ENCODE measurements at places on chromosomes 13 and 19. TPM values are rescaled to one million over a fixed set of nuclear protein-coding genes. Genes with fewer than 3 reads are reported as not detected.

DNA sequence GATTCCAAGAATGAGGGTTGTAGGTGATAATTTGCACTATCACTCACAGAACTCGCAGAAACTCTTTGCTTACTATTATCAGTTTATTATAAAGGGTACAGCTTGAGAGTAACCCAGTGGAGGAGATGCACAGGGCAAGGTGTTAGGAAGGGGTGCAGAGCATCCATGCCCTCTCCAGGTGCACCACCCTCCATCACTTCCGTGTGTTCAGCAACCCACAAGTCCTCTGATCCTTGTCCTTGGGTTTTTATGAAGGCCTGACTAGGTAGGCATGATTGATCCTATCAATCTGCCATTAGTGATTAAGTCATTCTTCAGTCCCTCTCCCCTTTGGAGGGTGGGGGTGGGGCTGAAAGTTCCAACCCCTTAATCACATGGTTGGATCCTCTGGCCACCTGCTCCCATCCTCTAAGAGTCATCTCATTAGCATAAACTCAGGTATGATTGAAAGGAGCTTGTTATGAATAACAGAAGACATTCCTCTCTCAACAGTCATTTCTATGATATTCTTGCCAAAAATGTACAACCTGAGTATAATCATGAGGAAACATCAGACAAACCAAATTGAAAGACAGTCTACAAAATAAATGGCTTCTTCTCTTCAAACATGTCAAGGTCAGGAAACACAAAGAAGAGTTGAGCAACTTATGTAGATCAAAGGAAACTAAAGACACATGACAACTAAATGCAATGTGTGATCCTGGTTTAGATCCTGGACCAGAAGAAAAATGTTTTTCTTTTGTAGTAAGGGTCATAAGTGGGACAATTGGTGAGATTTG is 225.4 kb downstream of the PCCA start:
- no peak for DNase-seq

Gene CLDN10
- polyA plus RNA-seq = 0.50 TPM

Gene ETV2
- 0.77 TPM for polyA plus RNA-seq

DNA sequence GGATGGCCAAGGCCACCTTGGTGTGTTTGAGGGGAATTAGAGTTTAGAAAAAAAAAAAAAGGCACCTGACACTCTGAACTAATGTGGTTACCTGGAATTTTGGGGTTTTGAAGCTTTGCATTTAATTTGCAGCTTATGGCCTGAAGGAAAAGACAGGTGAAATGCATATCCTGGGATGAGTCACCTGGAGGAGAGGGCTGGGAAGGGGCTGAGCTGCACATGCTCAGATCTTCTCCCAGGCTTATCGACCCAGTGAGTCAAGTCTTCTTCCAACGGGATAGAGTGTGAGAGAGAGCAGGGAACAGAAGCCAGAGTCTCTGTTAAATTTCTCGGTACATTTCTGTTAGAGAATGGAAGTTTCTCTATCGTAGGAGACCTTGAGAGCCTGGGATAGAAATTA is 29.7 kb upstream of the ALOX5AP start:
- DNase-seq = no peak

DNA sequence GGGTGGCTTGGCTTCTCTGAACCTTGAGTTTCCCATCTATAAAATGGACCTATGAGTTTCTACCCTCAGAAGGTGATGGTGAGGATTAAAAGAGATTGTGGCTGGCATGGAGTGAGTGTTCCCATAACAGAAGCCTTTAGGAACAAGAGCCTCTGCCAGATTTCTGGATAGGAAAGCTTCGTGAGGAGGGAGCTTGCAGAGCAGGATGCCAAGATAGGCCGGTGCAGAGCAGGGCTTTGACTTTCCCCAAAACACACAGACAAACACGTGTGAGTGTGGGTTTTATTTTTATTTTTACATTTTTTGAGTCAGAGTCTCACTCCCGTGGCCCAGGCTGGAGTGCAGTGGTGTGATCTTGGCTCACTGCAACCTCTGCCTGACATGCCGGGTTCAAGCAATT is 3.7 kb upstream of the CNN1 start:
- no peak for DNase-seq

- peak; percentile 57 for DNase-seq
Measured at GRCh38 chr19:2290441-2291184, 8.6 kb upstream of the PEAK3 start.

Gene LYPD5
- polyA plus RNA-seq = 0.34 TPM

DNA sequence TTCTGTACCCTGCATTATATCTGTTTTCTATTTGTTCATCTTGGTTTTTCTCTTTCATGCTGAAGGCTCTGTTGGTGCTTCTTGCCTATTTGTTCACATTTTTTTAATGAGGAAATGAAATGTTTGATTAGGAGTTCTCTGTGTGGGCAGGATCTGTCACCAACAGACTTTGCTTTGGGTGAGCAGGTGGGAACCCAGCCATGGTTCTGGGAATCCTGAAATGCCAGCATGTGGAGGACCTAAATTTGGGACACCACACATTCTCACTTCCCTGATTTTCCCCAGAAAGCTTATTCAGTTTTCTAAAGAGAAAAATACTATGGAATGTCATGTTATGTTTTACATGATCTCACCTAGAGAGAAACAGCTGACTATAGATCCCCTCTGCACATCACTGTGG is 34.0 kb downstream of the TPT1 start:
- DNase-seq = no peak

Gene NFKBIB
- 28.9 TPM for polyA plus RNA-seq

DNA sequence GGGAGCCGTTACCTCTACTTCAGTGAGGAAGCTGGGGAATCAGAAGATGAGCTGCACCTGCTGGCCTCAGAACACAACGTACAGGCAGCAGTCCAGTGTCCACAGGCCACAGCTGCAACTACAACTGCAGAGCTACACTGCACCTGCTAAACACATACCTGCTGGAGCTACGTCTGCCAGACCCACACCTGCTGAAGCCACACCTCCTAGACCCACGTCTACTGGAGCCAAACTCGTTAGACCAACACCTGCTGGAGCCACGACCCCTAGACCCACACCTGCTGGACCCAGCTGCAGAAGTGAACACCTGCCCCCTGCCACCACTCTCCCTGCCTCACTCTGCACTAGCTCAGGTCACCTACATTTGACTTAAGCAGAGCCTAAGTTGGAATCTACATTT is 169.9 kb downstream of the USP12 start:
- DNase-seq = no peak

DNA sequence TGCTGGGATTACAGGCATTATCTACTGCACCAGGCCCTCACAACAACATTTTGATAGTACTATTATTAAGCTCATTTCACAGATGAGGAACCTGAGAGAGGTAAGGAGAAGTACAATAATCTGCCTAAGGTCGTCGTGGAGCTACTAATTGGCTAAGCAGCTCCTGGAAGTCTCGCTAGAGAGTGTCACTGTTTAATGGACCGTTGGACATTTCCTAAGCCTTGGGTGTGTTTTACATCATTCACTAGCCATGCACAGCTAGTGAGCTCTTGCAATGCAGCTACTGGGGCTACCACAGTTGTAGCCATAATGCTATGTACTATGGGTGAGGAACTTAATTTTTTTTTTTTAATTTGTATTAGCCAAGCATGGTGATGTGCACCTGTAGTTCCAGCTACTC is 34.0 kb upstream of the OR1M1 start:
- no peak for DNase-seq

GRCh38 chr13:104011505-104012241 is 945.5 kb upstream of the SLC10A2 start:
- peak; percentile 42 for DNase-seq

DNA sequence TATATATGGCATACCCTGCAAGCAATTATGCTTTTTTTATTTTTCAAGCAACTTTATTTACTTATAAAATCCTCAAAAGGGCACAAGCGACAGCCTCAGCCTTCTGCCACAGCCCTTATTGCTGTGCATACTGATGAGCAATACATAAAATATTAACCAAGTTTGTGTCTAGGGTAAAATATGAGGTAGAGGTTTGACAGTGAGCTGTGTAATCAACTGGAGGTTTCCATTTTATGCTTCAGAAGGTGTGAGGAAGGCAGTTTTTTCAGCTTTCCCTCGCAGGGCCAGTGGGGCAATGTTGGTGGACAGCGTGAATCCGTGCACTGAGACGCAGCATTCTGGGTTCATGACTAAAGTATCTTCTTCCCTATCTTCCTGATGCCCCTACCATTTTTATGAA is 310.4 kb downstream of the IRS2 start:
- no peak for DNase-seq

Gene KCNN1
- polyA plus RNA-seq = 3.0 TPM

Measured in right cardiac atrium (tissue), 5 donors.